Stimulated activated CD4-positive, alpha-beta T cell treated with anti-CD3 and anti-CD28 coated beads, Interleukin-4, amount 100 ng/mL, for 48 hours (primary cell): ENCODE measurements at places on chromosomes 11 and 22.
A peak's percentile ranks its signal among the peaks of the same experiment; 100 is the strongest.

DNA sequence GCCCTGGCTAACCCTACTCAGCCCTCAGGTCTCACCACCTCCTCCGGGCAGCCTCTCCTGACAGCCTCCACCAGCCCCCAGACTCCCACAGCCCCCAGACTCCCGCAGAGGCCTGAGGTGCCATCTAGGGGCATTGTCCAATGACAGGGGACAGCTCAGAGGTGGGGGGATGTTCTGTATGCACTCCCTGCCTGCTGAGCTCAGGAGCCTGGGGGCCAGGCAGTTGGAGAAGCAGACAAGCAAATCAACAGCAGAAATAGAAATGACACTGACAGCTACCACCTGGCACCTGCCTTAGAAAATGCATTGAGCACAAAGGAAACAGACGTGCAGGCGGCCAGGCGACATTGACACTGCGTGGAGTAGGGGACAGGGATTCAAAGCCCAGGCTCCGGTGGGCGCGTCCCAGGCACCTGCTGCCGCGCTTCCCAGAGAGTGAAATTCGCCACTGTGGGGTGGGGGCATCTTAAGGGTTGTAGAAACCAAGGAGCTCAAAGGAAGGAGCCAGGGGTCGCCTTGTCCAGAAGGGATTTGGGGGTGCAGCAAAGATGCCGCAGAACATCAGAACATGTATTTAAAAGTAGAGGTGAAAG lies 22.5 kb upstream of the WNT7B start:
- DNase-seq = no peak

DNA sequence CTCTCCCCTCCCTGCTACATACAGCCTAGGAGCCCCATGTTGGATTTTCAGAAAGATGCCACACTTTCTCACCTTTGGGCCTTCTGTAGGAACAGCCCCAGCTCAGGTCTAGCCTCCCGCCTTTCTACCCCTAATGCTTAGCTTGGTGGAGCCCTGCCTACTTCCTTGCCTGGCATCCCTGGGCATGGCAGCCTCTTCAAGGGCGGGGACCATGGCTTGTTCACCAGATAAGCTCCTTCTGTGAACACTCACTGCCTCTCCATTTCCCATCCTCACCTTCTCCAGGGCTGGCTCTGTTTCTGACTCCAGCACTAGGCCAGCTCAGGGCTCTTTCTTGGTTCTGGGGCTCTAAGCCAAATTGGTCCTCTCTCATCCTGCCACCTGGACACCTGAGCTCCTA lies 1.4 kb downstream of the SEPTIN3 start:
- DNase-seq = no peak

DNA sequence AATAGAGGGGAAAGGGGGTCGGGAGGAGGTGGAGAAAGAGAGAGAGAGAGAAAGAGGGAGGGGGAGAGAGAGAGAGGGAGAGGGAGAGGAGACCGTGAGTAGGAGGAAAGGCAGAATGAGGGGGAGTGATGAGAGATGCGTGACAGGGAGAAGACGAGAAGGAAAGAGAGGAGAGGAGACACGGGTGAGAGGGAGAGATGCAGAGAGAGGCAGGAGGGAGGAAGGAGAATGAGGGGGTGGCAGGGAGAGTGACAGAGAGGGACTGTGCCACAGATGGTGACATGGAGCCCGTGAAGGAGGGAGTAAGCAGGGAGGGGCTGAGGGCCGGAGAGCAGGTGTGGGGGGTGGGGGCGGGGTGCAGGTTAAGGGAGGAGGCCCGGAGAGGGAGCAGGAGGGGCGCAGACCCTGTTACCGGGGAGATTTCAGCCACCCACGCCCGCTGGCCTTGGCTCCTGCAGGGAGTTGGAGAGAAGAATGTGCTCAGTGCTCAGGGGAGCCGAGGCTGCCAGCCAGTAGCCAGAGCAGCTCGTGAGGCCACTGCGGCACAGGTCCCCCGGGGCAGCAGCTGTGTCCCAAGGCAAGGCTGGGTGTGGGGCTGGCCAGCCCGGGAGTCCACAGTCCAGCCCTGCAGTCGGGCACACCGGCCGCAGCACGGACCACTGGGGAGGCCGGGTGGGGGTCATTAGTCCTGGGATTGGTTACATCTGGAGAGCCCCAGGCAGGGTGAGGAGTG lies at the start of gene SSTR3:
Gene SSTR3, minus strand, starts transcription at position 304 of the 733 bp plus-strand sequence. CDS start 4,674 bp downstream, outside the sequence.
- no peak for DNase-seq

DNA sequence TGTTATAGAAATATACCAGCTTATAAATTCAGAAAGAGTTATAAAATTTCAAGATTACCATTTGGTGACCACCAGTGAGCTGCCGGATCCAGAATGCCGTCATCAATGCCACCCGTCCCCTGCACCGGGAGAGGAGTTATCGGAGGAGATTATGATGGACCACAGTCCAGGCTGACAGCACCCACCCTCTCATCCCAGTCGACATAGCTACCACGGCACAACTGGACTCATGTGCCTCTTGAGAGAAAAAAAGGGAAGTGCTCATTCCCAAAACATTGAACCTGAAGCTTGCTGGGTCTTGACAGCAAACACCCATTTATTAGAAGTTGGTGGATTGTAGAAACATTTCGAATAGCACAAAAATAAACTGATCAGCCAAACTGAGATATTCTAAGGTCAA lies 1331.5 kb downstream of the TBC1D22A start:
- no peak for DNase-seq

DNA sequence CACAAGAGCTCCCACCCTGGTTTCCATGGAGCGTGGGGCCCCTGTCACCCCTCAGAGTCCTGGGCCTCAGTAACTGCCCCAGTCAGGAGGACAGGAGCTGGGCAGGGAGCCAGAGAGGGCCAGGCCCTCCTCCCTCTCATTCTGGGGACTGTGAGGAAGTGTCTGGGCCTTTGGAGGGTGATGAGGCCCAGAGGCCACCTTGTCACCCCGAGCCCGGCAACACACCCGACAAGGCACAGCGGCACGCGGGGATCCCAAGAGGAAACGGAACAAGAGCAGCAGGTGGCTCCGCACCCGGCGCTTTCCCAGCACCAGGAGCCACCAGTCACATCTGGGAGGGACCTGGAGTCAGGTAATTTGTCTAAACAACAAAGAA lies 72.1 kb downstream of the CELSR1 start:
- DNase-seq = no peak

DNA sequence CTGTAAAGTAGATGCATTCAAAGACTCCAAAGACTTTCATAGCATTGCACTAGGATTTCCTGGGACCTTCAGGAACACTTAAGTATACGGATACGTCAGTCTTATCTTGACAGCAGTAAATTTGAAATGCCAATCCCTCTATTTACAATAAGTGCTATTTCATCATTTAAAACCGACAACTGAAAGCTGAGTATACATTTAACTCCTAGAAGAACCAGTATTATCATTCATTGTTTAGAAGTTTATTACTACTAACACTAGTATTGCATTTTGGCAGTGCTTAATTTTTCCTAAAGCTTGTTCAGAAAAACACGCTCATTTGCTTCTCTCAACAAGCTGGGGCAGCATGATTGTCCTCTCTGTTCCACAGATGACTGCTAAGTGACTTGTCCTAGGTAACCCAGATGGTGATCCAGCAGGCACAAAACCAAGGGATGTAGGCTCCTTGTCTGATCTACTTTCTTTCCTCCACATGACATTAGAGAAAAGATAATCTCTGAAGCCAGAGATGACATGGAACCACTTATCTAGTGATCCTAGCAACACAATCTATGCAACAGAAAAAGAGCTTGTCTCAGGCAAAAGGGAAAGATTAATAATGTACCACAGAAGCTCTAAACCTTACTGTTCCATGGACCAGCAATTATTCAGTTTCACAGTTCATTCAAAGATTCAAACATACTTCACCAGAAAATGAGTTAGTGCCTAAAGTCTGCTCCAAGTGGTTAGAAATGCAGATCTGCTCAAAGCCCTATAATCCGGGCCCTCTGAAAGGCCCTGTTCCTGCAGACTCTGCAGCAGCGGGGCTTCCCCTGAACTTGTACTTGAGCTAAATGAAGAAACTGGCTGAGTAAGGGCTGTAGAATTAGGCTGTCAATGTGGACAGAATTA lies 5.2 kb downstream of the MAML2 start:
- DNase-seq = peak; percentile 32

DNA sequence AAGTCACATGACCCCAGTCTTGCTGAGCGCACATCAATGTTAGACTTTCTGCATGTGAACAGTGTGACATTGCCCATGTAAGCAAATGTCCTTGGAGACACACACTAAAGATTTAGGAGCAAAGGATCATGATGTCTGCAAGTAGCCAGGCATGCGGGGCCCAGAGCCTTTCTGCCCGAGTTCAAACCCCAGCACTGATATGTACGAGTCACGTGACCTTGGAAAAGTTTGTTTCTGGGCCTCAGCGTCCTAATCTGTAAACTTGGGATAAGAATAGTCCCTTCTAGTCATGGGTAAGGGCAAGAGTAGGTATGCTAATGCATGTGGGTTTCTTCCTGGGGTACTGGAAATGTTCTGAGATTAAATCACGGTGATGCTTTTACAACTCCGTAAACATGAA lies 16.8 kb upstream of the PGA3 start:
- no peak for DNase-seq
